ENCODE measurements at places on chromosomes 16 and 17. TPM values are rescaled to one million over a fixed set of nuclear protein-coding genes. Genes with fewer than 3 reads are reported as not detected.
A peak's percentile ranks its signal among the peaks of the same experiment; 100 is the strongest.

DNA sequence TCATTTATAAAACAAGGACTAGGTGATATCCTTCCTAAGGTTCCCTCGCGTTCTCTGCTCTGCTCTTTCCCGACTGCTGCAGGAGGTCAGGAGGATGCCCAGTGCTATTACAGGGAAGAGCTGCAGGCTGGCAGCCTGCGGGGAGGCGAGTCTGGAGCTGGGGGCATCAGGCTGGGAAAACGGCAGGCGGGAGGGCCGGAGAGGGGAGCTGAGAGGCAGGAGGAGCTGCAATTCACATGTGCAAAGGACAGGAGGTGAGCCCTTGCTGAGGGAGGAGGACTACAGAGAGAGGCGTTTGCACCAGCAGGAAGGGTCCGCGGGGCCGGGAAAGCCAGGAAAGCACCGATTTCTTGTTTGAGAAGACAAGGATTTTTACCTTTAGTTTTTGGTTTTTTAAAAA, 8.1 kb downstream of the ADAD2 start:
- no peak overlapping the region for H3K4me3 ChIP-seq
- no peaks in the 10 kb centered on the region for H3K36me3 ChIP-seq
- H3K4me1 ChIP-seq, result peaks cover under 1% of the 10 kb centered on the region
- H3K27ac ChIP-seq, result no peak overlapping the region
- no peaks in the 10 kb centered on the region for H3K27me3 ChIP-seq

GRCh38 chr17:82864713-82865248, 25.0 kb upstream of the ZNF750 start:
- no peaks in the 10 kb centered on the region for H3K36me3 ChIP-seq
- no peak overlapping the region for H3K4me3 ChIP-seq
- peak overlapping the region; percentile 74 for H3K27ac ChIP-seq
- no peak for DNase-seq
- H3K27me3 ChIP-seq, result no peaks in the 10 kb centered on the region
- H3K4me1 ChIP-seq, result peaks cover 82% of the 10 kb centered on the region

Gene MLX
- 73.7 TPM for total RNA-seq

DNA sequence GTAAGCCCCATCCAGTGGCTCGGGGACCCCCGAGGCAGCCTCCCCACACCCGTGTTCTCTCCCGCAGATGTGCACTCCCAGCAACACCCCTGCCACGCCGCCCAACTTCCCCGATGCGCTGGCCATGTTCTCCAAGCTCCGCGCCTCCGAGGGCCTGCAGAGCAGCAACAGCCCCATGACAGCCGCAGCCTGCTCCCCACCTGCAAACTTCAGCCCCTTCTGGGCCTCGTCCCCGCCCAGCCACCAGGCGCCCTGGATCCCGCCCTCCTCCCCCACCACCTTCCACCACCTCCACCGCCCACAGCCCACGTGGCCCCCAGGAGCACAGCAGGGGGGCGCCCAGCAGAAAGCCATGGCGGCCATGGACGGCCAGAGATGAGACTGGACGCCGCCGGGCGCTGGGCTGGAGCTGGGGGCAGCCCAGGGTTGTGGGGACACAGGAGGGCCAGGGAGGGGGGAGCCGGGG, 5.0 kb downstream of the UBALD2 start:
- H3K36me3 ChIP-seq, result peaks cover 24% of the 10 kb centered on the region
- H3K27me3 ChIP-seq, result no peaks in the 10 kb centered on the region
- peaks cover 80% of the 10 kb centered on the region for H3K4me1 ChIP-seq
- no peak for DNase-seq
- peak overlapping the region; percentile 82 for H3K27ac ChIP-seq
- no peak overlapping the region for H3K4me3 ChIP-seq

Gene ASB16
- total RNA-seq, result not detected

Gene HCRT
- not detected for total RNA-seq

Gene WNK4
- total RNA-seq, result 0.41 TPM

- H3K27ac ChIP-seq, result no peak overlapping the region
- DNase-seq, result no peak
- no peaks in the 10 kb centered on the region for H3K4me1 ChIP-seq
These were observed 13.2 kb downstream of the SLC6A4 start for GRCh38 chr17:30222251-30222650.

DNA sequence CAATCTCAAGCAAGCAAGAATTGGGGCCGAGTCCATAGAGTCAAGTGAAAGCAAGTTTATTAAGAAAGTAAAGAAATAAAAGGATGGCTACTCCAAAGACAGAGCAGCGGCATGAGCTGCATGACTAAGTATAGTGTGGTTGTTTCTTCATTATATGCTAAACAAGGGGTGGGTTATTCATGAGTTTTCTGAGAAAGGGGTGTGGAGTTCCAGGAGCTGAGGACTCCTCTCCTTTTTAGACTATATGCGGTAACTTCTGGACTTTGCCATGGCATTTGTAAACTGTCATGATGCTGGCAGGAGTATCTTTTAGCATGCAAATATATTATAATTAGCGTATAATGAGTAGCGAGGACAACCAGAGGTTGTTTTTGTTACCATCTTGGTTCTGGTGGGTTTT, 819.9 kb downstream of the KCNJ2 start:
- no peak overlapping the region for H3K27ac ChIP-seq
- DNase-seq, result no peak
- no peaks in the 10 kb centered on the region for H3K4me1 ChIP-seq
- no peaks in the 10 kb centered on the region for H3K27me3 ChIP-seq
- no peak overlapping the region for H3K4me3 ChIP-seq

Gene MT1E
- not detected for total RNA-seq

Gene LPO
- total RNA-seq, result not detected

- H3K27me3 ChIP-seq, result no peaks in the 10 kb centered on the region
- H3K4me1 ChIP-seq, result no peaks in the 10 kb centered on the region
- H3K27ac ChIP-seq, result no peak overlapping the region
- no peak overlapping the region for H3K4me3 ChIP-seq
- no peak for DNase-seq
These were observed 171.1 kb upstream of the TOX3 start for GRCh38 chr16:52718046-52718445.

GRCh38 chr16:64181271-64181925, 940.5 kb downstream of the CDH11 start:
- no peaks in the 10 kb centered on the region for H3K36me3 ChIP-seq
- no peak for DNase-seq
- no peak overlapping the region for H3K4me3 ChIP-seq
- H3K27ac ChIP-seq, result no peak overlapping the region
- no peaks in the 10 kb centered on the region for H3K27me3 ChIP-seq

GRCh38 chr17:80559825-80560251, 15.2 kb downstream of the RPTOR start:
- H3K36me3 ChIP-seq, result no peaks in the 10 kb centered on the region
- H3K4me3 ChIP-seq, result no peak overlapping the region
- DNase-seq, result no peak

DNA sequence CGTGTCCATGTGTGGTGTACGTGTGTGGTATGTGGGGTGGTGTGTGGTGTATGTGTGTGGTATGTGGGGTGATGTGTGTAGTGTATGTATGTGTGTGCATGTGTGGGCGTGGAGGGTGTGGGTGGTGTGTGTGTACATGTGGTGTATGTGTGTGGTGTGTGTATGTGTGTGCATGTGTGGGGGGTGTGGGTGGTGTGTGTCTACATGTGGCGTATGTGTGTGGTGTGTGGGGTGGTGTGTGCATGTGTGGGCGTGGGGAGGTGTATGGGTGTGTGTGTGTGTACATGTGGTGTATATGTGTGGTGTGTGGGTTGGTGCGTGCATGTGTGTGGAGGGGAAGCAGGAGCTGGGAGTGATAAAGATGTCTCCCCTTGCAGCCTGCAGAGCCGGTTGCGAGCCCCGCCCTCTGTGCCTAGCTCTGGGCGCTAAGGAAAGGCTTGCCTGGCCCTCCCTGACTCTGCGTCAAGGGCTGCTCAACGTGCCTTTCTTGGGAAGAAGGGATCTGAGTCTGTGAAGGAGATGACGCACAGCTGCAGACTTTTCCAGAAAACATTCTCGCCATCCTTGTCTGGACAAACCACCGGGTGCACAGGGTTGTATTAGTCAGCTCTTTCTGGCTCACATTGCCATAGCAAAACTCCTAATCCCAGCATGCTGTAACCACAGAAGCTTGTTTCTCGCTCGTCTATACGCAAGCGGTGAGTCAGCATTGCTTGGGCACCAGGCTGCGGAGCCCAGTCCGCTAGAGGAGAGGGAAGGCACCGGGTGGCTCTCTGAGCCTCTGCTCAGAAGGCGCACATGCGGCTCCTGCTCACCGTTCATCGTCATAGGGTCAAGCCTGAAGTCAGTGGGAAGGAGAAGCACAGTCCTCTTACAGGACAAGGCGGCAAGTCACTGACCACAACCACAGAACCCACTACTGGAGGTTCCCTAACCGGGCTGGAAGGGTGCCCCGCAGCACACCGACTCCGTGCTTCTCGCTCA, 2.0 kb upstream of the CD300H start:
- H3K36me3 ChIP-seq, result no peaks in the 10 kb centered on the region
- H3K27me3 ChIP-seq, result peaks cover 7% of the 10 kb centered on the region
- DNase-seq, result no peak
- no peak overlapping the region for H3K27ac ChIP-seq
- H3K4me1 ChIP-seq, result no peaks in the 10 kb centered on the region

DNA sequence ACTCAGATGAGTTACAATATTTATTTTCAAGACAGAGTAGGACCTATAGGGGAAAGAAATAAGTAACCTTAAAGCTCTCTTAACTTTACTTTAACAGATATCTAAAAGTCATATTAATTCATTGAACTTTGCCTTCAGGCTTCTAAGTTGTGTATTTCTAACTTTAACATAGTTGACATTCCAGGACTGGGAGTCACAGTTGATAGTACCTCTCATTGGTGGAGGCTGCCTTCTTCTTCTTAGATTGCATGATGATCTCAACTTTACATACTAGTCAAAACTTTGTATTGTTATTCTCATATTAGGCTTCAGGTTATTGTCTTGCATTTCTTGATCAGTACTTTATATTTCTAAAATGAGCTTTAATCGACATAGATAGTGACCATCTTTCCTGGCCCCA, 350.1 kb upstream of the KIF2B start:
- H3K4me1 ChIP-seq, result no peaks in the 10 kb centered on the region
- H3K27ac ChIP-seq, result no peak overlapping the region
- no peaks in the 10 kb centered on the region for H3K36me3 ChIP-seq
- DNase-seq, result no peak
- H3K4me3 ChIP-seq, result no peak overlapping the region

DNA sequence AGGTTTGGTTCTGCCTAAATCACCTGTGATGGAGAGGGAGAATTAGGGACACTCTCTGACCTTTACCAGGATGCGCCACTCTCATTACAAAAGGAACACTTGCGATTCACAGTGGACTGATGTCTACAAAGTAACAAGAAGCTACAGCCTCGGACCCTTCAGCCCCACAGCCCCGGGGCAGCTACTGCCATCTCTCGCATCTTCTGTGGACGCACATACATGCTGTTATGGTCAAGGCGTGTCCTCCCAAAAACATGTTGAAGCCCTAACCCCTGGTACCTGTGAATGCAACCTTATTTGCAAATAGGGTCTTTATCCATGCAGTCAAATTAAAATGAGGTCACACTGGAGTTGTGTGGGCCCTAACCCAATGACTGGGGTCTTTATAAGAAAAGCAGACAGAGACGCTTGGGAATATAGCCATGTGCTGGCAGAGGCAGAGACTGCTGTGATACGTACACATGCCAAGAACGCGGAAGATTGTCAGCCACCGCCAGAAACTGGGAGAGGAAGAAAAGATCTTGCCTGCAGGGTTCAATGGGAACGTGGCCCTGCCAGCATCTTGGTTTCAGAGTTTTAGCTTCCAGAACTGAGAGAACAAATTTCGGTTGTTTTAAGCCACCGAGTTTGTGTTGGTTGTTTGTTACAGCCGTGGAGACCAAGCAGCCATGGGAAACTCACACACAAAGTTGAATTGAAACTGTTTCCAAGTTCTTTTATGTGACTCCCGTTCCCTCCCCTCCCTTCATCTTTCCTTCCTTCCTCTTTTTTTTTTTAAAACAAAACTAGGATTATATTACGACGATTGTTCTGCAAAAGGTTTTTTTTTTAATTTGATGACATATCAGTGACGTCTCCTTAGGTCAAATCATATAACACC, 23.1 kb downstream of the ATP2C2 start:
- H3K27ac ChIP-seq, result no peak overlapping the region
- no peaks in the 10 kb centered on the region for H3K36me3 ChIP-seq
- no peak for DNase-seq

DNA sequence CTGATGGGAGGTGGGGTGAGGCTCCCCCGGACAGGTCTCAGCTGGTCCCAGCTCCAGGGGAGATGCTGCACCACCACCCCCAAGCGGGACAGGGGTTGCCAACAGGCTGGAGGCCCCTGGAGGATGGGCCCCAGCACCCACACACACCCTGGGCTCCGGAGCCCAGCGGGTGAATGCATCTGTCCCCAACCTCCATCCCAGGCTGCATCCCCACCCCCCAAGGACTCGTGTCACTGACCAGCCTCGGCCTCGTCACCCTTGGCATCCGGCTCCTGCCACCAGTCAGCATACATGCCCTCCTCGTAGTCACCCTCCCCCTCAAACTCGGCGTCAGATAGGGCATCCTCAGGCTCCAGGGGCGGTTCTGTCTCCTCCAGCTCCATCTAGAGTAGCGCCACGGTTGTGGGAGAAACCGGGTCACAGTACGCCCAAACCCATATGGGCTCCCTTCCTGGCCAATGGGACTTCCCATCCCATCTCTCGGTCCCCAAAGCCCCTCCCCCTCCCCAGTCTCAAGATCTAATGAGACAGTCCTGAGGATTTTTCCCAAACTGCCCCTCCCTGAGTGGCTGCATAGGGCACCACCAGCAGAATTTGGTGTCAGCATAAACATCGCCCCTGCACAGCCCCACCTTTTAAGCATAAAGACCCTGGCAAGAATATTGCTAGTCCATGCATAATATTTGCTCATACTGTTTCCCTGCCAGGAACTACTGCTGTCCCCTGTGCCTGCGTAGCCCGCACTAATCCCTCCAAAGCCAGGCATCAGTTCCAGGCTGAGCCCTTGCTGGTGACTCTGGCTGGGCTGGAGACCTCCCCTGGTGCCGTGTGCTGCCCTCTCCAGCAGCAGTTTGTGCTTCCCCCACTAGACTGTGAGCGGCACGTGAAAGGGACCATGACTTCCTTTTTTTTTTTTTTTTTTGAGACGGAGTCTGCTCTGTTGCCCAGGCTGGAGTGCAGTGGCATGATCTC, 8.4 kb downstream of the P3H4 start:
- no peaks in the 10 kb centered on the region for H3K36me3 ChIP-seq
- no peaks in the 10 kb centered on the region for H3K27me3 ChIP-seq
- DNase-seq, result no peak

- DNase-seq, result no peak
- no peaks in the 10 kb centered on the region for H3K36me3 ChIP-seq
- no peaks in the 10 kb centered on the region for H3K4me1 ChIP-seq
- H3K27ac ChIP-seq, result no peak overlapping the region
These were observed 26.7 kb downstream of the CCL4 start for GRCh38 chr17:36130346-36130745.

Gene TBX2
- total RNA-seq, result not detected

Gene ZNF597
- 5.3 TPM for total RNA-seq

Gene SPN
- 175 TPM for total RNA-seq

All from CD4-positive, alpha-beta memory T cell (primary cell).